Activated CD8-positive, alpha-beta memory T cell treated with anti-CD3 and anti-CD28 coated beads for 4 hours (primary cell): ENCODE measurements at places on chromosomes 7 and 10.

DNA sequence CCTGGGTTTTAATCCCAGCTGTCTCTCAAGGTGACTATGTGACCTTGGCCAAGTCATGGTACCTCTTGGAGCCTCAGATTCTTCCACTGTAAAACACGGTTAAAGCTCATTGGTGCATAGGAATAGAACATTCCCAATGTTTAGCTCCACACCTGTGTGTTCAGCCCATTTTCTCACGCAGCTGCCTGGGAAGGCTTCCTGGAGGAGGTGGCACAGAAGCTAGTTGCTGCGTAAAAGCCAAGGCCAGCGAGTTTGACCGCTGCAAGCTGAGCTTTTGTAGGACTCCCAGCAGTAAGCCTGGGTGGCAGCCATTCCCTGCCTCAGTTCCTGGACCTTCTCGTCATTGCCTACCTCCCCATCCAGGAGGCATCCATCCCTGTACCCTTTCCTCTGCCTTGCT, 326.6 kb downstream of the RPS24 start:
- no peak for DNase-seq

DNA sequence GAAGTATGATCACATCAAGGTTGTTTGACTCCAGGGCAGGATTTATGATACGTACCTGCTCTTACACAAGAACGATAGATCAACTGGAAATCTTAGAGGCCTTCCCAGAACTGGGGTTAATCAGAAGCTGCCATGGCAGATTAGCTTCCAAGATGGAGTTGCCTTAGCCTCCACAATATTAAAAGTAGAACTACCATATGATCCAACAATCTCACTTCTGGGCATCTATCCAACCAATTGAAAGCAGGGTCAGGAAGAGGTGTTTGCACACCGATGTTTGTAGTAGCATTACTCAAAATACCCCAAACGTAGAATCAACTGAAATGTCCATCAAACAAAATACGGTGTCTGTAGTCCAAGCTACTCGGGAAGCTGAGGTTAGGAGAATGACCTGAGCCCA, 6.6 kb downstream of the PILRB start:
- DNase-seq, result no peak

DNA sequence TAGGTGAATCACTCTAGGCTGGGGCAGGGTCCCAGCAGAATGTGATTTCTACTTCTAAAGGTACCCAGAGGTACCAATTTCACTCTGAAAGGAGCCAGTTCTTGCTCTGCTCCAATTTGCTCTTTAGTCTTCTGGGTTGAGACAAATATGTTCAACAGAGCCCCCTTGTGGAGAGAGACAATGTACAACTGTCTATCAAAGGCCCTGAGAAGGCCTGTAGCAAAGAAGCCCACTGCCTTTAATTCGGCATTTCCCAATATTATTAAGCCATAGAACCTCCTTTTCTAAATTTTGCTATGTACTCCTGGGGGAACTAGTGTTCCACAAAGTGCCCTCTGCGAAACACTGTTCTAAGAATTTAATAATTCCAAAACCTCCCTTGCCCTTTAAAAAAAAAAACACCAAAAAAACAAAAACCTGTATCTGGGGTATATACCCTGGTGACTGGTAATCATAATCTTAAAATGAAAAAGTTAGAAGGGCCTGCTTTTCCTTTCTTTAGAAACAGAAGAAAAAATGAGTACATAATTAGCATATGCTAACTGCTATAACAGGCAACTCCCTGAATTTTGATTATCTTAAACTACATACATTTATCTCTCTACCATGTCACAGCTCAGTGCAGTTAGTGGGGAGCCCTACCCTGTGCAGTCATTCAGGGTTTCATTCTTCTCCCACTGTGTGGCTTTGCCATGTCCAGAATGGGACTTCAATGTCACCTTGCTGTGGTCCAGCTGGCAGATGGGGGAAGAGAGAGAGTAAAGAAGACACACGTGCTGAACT, 160.9 kb upstream of the BMPER start:
- no peak for DNase-seq

DNA sequence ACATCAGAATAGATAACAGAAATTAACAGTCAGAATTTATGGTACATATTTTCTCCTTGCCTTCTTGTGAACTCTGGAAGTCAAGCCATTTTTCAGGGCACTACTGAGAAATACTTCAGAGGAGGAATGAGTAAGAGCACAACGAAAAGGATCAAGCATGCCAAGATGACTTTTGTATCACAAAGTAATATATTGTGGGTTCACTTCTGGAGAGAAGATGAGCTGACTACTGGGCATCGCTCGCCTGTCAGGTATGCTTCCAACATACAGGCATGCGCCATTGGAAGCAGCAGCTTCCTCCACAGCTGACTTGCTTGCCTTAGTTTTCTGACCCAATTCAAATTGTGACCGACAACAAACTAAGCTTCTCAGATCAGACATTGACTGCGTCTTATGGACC, 137.3 kb downstream of the VTI1A start:
- no peak for DNase-seq

DNA sequence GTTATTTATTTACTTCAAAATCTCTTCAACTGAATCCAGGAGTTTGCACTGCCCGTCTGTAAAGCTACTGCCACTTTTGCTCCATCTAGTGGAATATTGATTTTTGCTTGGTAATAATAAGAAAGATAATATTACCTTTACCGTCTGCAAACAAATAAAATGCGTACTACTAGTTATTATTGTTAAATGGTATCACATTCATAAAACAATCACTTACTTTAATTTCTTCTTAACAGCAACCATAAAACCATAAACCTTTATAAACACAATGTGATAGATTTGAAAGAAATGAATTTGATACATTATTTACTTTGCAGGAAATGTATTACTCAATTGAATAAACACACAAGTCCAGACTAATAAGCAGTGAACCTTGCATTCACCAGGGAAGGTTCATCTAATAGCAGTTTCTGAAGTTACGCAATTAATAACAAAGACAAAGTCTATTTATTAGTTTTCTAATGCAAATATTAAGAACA, 6.4 kb downstream of the AGMO start:
- no peak for DNase-seq

- no peak for DNase-seq
These were observed 36.2 kb downstream of the CDHR3 start for GRCh38 chr7:105999256-105999655.

DNA sequence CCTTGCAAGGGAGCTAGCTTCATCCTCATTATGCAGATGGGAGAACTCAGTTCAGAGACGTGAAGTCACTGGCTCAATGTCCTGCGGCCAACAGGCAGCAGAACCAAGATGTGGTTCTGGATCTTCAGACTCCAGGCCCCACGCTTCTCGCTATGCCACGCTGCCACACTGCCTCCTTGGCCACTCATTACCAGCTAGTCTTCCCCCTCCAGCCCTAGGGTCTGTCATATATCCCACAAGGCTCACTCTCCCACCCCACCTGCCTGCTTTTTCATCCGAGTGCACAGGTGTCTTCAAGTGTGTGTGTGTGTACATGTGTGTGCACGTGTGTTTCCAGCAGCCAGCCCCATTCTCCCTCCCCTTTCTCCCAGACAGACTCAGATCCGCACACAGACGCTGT, 53.4 kb downstream of the DENND2A start:
- no peak for DNase-seq

DNA sequence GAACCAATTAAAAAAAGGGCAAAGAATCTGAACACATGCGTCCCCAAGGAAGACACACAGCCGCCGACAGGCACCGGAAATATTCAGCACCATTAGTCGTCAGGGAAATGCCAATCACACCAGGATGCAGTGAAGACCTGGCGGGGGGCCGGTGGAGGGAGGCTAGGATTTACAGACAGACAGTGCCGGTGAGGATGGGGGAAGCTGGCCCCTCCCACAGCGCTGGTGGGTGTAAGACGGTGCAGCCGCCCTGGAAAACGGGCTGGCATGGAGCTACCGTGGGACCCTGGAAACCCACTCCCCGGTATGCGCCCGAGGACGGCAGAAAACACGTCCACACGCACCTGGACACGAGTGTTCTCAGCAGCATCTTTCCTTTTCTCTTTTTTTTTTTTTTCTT, 4.8 kb upstream of the ADAP1 start:
- no peak for DNase-seq

- DNase-seq, result no peak
These were observed 6.7 kb upstream of the LRGUK start for GRCh38 chr7:134120405-134120804.

GRCh38 chr10:116115036-116115641, 157.9 kb downstream of the GFRA1 start:
- DNase-seq, result no peak

- no peak for DNase-seq
These were observed 45.0 kb downstream of the AUTS2 start for GRCh38 chr7:69643265-69643664.

- DNase-seq, result no peak
These were observed 734.7 kb downstream of the KCNMA1 start for GRCh38 chr10:76902949-76903348.

DNA sequence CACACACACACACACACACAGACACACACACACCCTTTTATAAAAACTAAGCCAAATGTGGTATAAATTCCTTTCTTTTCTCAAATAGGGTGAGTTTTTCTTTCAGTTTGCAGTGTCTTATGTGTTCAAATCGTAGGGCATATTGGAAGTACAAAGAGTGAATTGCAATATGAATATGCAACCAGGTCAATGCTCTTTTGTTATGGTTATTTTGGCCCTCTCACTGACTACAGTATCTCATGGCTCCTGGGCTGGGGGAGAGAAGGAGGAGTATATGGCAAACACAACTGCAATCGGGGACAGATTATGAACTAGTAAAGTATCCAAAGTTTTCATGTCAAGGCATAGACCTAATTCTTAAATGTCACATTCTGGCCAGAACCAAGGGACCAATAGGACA, 301.9 kb downstream of the PLXDC2 start:
- DNase-seq, result no peak

- peak; percentile 59 for DNase-seq
These were observed 4.1 kb downstream of the MBLAC1 start for GRCh38 chr7:100130608-100131453.

DNA sequence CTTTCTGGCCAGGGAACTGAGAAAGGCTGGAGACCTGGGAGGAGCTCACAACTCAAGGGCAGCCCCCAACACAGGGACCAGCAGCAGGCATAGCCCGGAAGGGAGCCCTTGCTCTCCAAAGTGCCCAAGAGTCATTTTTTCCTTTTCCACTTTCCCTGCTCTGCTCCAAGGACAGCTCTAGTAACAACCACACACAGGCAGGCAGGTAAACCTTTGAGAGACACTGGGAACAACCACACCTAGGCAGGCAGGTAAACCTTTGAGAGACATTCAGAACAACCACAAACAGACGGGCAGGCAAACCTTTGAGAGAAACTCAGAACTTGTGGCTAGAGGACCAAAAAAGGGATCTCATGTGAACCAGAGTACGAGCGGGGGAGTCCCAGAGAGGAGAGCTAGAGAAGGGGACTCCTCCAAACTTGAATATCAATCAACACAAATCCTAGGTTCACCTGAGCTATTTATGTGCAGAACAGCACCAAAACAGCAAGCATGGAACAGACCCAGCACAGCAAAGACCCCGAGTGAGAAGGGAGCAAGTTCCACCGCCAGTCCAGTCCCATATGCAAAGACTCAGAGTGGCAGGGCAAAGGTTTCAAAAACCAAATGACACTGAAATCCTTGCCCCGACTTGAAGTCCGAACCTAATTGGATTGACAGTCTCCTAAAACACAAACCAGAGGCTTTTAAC, 33.6 kb upstream of the GUSB start:
- DNase-seq, result no peak

DNA sequence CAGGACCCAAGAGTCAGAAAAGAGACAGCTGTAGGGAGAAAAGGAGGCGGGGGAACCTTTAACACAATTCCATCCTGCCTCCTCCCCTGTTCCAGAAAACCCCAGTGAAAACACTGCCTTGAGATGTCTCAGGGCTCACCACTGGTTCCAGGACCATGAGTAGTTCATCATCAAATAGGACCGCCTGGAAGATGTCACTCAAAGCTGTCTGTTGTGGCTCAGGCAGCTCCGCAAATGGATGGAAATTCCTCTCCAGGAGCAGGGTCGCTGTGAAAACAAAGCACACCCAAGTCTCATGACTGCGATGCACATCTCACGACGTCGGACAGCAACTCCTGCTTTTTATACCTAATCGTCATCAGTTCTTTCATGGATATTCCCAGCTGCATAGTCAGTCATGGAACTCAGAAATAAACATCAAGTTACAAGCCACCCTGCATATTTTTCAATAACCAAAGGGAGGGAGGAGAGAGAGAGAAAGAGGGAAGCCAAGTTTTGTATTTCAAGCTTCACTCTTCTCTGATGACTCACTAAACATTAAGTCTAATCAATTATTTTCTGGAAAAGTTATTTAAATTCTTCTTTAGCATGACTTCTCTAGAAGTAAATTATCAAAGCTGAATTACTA, 49.2 kb downstream of the GSDME start:
- DNase-seq, result no peak

DNA sequence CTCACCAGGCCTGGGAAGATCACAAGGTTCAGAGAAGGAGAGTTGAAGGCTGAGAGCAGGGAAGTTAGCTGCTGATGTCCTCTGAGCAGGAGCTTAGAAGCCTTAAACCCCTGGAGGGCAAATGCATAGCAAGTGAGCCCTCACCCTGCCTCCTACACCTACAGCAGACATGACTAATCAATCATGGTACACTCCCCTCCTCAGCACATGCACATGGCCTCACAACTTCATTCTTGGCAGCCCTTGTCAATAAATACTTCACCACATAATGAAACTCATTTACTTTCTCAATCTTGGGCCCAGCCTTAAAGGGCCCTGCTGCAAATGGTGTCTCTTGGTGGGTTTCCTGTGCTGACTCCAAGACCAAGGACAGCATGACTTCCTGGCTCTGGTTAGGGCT, 12.9 kb downstream of the MMRN2 start:
- DNase-seq, result no peak

GRCh38 chr7:28258240-28258639, 77.6 kb upstream of the JAZF1 start:
- no peak for DNase-seq

- DNase-seq, result no peak
These were observed 51.0 kb upstream of the OSBPL3 start for GRCh38 chr7:25031007-25031406.

GRCh38 chr10:73983096-73984047, 14.5 kb upstream of the VCL start:
- DNase-seq, result no peak
